ENCODE measurements at places on chromosomes 3 and 15.

GRCh38 chr15:48297668-48298067 lies 33.6 kb upstream of the DUT start:
- DNase-seq = no peak

DNA sequence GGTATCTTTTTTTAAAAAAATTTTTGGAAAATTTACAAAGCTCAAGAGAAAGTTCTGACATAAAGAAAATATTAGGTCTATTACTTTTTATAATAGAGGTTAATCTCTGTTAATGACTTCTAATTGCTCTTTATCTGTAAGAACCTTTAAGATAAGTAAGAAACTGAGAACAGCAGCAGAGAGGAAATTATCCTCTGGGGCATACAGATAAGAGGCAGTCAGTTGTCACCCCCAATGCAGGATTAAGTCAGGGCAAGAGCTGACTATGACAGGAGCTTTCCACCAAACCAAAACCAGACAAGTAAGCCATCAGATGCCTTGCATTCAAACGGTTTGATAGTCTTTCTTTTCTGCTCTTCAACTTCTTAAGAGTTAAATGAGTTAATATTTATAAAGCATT lies 149.0 kb downstream of the GSK3B start:
- no peak for DNase-seq

GRCh38 chr3:195613468-195614069 lies 29.8 kb upstream of the APOD start:
- DNase-seq = peak; percentile 20

DNA sequence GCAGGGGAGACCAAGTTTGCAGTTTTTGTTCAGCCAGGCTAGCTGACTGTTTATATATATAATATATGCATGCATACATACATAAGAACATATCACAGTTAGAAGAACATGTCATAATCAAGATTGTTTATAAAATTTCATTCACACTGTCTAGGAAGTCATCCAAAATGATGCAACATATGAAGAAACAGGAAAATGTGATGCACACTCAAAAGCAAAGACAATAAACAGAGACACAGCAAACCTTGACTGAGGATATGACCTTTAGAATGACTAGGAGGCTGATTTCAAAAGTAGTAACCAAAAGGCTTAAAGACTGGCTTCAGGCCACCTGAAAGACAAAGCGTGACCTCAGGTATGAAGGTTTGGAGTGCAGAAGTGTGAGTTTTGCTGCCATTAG lies 166.2 kb upstream of the NDN start:
- DNase-seq = no peak

GRCh38 chr3:11509173-11510000 lies 134.3 kb downstream of the VGLL4 start:
- DNase-seq = peak; percentile 83

- no peak for DNase-seq
These were observed 219.8 kb downstream of the CTNNB1 start for GRCh38 chr3:41418961-41419691.

GRCh38 chr3:7543294-7543880 lies 682.5 kb downstream of the GRM7 start:
- DNase-seq = no peak

DNA sequence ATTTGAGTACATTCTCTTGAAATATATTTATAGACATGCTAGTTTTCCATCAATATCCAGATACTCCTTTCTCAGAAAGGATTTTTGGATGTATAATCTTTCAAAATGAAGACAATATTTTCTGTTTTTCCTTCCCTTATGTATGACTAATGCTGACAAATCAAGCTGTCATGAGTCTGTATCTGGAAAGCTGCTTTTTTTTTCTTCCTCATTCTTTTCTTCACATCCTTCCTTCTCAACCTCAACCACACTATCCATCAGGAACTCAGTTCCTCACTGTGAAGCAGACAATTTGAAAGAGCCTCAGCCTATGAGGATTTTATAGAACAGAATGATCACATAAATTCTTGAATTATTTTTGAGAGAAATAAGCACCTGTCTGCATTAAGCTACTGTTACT lies 335.9 kb upstream of the EPHA6 start:
- no peak for DNase-seq
